ENCODE measurements at places on chromosomes 5 and 9. TPM values are rescaled to one million over a fixed set of nuclear protein-coding genes. Genes with fewer than 3 reads are reported as not detected.

GRCh38 chr5:68802430-68802829 is 291.4 kb upstream of the SLC30A5 start:
- no peak for DNase-seq

- DNase-seq = no peak
These were observed 22.5 kb upstream of the JAKMIP2 start for GRCh38 chr5:147805030-147805454.

- no peak for DNase-seq
These were observed 255.8 kb downstream of the PRDM9 start for GRCh38 chr5:23763170-23763569.

GRCh38 chr5:137252512-137252911 is 246.6 kb downstream of the SPOCK1 start:
- DNase-seq = no peak

DNA sequence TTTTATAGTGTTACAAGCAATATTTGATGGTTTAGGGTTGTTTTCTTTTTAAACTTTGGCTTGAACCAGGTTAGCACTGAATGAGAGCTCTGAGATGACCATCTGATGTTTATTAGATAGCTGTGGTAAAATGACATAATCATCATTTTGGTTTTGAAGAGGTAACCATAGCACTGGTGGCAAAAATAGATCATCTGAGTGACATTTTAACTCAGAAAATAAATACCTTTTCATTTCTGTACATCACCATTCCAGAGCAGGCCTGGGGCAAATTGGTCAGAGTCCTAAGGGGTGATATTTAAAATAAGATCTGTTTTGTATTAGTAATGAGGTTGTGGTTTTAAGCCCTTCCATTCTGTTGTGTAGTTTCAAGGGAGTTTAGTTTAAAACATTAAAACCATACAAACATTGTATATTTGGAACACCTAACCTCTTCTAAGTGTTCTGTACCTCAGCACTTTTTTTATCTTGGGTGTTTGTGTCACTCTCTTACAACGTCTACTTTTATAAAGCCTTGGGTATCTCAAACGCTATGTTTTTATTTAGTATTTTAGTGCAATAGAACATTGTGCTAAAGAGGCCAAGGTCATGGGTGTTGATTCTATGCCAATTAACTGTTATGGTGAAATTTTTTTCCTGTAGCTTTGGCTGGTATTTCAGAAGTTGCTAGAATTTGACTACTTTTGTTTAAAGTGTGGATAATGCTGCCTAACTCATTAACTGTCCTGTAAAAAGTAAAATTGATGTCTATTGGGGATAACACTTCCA is 166.1 kb downstream of the CD180 start:
- no peak for DNase-seq

- DNase-seq = no peak
These were observed 150.2 kb upstream of the PHYKPL start for GRCh38 chr5:178382754-178383164.

DNA sequence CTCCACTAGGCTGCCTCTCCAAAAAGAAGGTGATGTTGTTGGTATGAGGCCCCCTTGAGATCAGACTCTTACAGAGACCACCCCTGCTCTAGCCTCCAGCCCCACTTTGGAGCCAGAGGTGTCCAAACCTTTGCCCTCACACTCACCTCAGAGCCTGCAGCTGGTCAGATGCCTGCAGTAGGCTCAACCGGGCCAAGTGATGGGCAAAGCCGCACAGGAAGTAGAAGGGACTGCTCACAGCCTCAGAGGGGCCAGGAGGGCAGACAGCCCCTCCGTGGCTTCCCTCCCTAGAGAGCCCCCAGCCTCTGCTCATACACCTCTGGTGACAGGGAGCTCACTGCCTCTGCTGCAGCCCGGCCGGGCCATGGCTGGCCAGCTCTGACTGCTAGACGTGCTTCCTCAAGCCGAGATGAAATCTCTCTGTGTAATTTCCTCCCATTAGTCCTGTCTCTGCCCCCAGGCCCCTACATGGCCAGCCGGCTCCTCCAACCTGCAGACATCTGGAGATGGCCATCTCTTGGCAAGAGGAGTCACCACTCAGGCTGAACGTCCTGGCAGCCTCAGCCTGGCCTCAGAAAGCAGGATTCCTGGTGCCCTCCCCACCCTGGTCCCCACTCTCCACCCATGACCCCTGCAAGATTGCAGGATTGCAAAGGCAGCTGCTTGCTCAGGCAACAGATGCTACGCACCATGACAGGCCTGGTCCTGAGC is 7.3 kb upstream of the TCF7 start:
- no peak for DNase-seq

DNA sequence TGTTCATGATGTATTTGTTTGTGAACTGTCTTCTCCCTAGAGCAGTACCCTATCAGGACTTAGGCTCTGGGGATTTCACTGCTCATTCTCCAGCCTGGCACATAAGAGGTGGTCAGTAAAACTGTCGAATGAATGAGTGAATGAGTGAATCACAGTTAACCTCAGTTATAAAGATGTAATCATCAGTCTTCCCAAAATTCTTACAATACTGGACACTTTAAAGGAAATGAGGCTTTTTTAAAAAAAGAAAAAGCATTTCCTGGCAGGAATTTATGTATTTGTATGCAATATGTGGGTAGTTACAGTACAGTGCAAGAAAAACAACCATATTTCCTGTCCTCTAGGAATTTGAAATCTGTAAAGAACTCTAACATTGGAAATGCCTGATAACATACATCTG is 59.6 kb downstream of the RAI14 start:
- no peak for DNase-seq

DNA sequence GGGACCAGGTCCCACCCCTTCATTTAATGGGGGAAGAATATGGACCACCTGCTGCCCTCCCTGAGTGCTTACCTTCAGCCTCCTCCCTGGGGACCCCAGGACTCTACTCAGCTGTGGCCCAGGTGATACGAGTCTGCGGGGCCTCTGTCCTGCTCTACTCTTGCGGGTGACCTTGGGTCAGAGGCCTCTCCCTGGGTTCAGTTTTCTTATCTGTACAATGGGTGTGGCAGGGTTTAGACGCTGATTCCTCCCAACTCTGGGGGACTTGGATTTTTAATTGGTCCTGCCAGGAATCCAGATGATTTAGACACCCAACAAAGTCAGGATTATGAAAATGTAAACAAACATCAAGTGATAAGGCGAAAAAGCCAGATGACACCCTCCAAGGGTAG is 25.0 kb downstream of the FAM163B start:
- DNase-seq = no peak

DNA sequence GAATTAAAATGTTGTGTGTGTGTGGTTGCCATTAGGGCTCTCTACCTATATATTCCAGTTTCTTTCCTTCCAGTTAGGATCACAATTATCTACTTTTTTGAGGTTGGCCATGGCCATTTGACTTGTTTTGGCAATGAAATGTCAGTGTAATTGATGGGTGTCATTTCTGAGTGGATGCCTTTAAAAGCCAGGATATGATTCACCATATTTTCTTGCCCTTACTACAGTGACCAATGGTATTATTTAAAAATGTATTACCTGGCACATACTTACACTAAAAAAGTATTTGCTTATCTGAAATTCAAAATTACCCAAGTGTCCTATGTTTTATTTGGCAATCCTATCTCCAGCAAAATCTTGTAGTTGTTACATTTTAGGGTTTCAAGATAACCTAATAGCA is 258.7 kb upstream of the ACTBL2 start:
- DNase-seq = no peak

- DNase-seq = no peak
These were observed 241.5 kb downstream of the MAN2A1 start for GRCh38 chr5:109931049-109931780.

DNA sequence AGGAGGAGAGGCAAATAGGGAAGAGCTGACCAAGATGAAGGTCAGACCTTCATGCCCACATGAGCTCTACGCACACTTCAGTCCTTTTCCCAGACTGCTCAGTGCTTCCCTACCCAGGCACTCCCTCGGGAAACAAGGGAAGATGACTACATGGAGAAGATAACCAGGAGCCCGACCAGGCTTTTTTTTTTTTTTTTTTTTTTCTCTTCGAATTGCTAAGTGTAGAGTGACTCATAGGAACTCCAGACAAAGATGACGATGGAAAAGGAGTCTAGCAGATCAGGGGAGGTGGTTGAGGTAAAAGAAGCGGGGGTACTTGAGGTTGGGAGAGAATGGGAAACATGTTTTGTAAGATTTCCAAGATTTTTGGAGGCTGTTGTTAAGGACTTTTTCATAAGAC is 526.1 kb downstream of the BNC2 start:
- no peak for DNase-seq

DNA sequence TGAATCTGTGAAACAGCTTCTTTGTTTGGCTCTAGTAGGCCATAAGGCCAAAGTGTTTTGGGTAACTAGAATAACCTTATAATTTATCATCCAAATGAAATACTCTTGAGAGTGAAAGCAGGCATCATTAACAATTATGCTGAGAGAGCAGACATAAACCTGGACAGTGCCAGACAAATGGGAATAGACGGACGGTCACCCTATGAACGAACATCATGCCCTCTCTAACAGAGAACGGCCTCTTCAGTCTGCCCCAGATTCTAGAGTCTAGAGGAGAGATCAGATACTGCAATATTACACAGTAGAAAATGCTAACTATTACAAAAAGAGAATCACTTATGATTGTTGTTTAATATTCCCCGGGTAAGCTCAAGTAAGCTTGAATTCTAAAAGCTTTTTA is 68.5 kb downstream of the APBA1 start:
- no peak for DNase-seq

DNA sequence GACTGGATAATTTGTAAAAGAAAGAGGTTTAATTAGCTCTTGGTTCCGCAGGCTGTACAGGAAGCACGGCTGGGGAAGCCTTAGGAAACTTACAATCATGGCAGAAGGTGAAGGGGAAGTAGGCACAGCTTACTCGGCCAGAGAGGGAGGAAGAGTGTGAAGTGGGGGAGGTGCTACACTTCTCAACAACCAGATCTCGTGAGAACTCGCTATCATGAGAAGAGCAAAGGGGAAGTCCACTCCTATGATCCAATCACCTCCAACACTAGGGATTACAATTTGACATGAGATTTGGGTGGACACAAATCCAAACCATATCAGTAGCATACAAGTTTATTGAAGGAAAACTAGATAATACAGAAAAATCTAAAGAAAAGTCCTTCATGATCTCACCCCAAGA is 39.9 kb downstream of the NEURL1B start:
- DNase-seq = no peak

DNA sequence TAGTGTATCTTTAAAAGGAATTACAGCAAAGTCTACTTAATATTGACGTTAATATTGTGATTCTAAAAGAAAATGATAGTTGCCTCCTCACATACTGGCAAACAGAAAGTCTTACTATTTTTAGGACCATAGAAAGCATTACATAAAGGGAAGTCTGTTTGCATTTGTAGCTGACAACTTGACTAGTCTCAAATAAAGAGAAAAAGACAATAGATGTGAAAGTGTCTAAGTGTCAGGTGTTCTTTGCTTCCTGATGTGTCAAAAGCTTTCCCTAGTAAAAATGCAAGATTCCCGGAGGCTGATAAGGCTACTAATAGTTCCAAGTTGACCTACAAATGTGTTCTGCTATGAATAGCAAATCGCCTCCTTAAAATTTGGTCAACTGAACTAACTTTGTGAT is 259.7 kb downstream of the CDH10 start:
- no peak for DNase-seq

- DNase-seq = no peak
These were observed 10.5 kb downstream of the LIX1 start for GRCh38 chr5:97131921-97132320.

DNA sequence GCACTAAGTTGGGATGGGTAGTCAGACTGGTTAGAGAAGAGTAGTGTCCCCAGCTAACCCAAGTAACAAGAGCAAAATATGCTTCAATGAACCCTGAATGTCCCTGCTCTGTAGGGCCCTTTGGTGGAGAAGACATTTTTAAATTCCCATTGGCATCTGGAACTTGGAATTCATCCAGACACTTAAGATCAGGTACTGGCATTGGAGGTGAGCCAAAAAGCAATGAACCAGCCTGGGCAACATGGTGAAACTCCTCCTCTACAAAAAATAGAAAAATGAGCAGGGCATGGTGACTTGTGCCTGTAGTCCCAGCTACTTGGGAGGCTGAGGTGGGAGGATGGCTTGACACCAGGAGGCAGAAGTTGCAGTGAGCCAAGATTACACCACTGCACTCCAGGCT is 58.9 kb upstream of the ZNF618 start:
- DNase-seq = no peak

DNA sequence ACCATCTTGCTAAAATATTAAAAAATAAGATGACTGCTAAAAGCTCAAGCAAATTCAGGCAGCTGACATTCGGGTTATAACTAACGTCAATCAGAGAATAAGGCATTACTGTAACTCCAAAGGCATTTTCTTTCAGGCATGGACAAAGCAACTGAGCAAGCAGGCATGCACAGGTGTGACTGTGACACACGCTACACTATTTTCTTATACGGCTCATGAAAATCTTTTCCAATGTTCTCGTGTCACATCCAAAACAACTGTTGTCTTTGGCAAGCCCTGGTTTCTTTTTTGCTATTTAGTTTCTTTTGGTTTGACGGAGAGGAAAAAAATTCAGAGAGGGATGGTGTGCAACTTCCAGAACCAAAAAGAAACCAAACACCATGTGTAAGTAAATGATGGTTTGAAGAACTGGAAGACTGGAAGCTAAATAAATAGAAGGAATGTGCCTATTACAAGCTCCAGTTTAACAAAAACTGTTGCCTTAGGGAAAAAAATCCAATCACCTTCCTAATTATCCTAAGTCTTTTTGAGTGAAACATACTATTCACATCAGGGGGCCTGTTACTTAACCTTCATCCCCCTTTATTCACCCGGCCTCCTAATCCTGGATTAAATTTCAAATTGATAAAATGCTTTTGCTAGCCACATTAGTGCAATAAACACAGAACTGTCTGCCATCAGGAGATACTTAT is 277.6 kb downstream of the PSAT1 start:
- no peak for DNase-seq

DNA sequence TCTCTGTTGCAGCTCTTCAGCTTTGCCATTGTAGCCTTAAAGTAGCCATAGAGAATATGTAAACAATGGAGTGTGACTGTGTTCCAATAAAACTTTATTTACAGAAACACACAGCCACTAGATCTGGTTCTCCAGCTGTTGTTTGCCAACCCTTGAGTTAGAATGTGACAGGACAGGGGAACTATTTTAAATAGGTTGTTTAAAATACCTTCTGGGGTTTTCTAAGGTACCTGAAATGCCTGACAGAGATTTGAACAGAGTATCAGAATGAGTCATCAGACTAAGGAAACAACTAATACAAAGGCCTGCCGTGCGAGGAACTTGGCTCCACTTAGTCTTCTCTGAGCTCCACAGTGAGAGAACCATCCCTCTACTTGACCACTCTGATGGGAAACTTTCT is 85.4 kb downstream of the HSD17B4 start:
- no peak for DNase-seq

Gene BNC2
- total RNA-seq = 7.6 TPM

Gene CNTNAP3
- total RNA-seq = 3.1 TPM

Gene TAF11L10
- total RNA-seq = not detected

Gene SLC27A6
- 12.8 TPM for total RNA-seq

Gene MYOZ3
- 6.1 TPM for total RNA-seq

Gene SLC36A3
- total RNA-seq = not detected

Gene NUTM2F
- total RNA-seq = not detected

Gene ADRB2
- 0.81 TPM for total RNA-seq

Gene FPGS
- total RNA-seq = 42.4 TPM

Gene GIN1
- 6.9 TPM for total RNA-seq

Gene FABP6
- 0.85 TPM for total RNA-seq

Gene ELAVL2
- 11.6 TPM for total RNA-seq

Gene IFNK
- not detected for total RNA-seq

Gene INSL4
- 0.29 TPM for total RNA-seq

Data from type B pancreatic cell (in vitro differentiated cells).